ENCODE measurements at places on chromosomes 2 and 18. TPM values are rescaled to one million over a fixed set of nuclear protein-coding genes. Genes with fewer than 3 reads are reported as not detected.

The CLEC4F gene
- total RNA-seq, result not detected

The SLC11A1 gene
- total RNA-seq, result 0.78 TPM

The STPG4 gene
- total RNA-seq, result 0.72 TPM

The ADAM23 gene
- 0.18 TPM for total RNA-seq

The POTEC gene
- total RNA-seq, result not detected

The CD226 gene
- not detected for total RNA-seq

The ABCB11 gene
- 0.04 TPM for total RNA-seq

The ANKRD62 gene
- total RNA-seq, result 7.3 TPM

The NYAP2 gene
- not detected for total RNA-seq

The MARCHF7 gene
- 69.6 TPM for total RNA-seq

The LINC00305 gene
- not detected for total RNA-seq
